ENCODE measurements at places on chromosomes 16 and 17.

DNA sequence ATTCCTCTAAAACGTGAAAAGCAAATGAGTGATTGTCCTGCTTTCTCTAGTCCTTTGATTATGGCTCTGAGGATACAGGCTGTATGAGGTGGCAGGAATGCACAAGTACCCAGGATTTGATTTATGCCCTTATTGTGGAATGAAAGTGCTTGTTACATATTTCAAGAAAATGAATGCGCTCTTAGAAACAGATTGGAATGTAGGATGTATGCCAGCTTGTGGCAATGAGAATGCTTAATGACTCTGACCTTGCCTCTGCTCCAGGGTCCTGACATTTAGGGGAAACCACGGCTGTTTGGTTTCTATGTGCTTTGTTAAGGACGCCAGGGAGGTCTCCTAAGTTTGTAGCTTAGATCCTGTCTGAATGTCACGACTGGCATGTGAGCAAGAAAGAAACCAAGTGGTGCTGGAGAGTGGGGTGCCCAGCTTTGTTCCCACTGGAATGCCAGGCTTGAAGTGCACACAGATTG lies 22.0 kb downstream of the PRCD start:
- no peak for DNase-seq

DNA sequence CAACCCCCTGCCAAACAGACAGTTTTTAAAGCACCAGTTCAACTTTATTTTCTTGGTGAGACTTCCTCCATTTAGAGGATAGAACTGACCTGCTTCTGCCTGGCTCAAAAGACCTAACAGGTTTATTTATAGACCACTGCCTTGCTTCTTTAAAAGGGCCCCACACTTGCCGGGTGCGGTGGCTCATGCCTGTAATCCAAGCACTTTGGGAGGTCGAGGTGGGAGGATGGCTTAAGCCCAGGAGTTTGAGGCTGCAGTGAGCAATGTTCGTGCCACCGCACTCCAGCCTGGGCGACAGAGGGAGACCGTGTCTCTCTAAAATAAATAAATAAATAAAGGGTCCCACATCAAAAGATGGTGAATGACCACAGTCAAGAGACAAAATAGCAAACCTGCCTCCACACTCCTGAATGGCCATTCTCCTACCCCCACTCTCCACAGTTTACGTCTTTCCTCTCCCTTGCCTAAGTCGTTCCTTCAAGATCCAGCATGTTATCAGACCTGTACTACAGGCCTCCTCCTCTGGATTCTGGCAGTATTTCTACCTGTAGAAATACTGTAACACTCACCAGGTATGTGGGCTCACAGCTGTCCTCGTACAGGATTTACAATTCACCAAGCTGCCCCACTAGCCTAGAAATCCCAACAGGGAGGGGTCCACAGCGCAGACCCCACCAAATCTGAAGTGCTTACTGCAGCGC lies 95.6 kb downstream of the SMG6 start:
- no peak for DNase-seq

GRCh38 chr16:64440005-64440404 lies 681.9 kb downstream of the CDH11 start:
- no peak for DNase-seq

DNA sequence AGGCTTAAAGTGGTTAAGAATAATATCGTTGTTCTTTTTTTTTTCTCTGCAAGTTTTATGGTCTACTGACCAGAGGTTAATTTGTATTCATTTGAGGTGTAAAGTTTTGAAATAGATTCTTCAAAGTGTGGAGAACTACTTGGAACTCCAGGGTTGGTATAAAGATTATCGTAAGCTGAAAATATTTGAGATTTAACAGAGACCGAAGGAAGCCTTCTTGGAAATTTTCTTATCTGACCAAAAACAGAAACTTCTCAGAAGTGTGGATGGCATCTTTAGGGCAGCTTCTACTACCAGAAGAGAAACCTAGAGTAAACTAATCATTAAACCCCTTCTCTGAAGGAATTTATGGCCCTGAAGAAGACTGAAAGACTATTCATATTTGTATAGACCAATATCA lies 206.8 kb upstream of the MON1B start:
- no peak for DNase-seq

DNA sequence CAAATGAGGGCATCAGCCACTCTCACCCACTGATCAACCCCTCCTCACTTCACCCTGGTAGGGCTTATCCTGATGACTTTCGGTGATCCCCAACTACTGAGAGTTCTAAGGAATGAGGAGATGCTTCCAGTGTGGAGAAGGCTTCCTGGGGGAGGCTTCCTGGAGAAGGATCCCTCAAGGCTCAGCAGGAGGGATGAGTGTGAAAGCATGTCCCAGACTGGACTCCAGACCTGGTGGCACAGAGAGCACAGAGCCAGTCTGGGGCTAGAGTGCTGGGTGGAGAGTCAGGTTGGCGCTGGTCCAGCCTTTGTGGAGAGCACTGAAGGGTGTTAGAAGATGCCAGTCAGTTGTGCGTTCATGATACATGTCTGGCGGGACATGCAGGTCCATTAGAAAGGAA lies 53.7 kb downstream of the PLD6 start:
- peak; percentile 83 for DNase-seq

GRCh38 chr17:17567631-17568030 lies 23.9 kb downstream of the PEMT start:
- DNase-seq: peak; percentile 87

DNA sequence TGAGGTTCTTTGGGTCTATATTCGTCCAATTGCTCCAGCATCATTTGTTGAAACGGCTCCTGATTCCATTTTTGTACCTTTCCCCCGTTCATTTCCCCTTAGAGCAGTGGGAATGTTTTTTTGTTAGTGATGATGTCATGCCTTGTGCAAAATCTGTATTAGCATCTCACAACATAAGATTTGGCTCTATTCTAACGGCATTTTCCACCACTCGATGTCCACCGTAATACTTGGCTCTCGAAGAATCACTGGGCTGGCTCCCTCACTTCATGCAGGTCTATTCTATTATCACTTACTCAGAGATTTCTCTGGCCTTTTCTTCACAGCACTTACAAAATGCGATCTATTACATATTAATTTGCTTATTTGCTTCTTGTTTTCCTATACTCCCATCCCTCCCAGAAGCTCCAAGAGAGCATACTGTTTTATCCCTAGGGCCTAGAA lies 571 bp upstream of the NME1 start:
- DNase-seq: no peak

DNA sequence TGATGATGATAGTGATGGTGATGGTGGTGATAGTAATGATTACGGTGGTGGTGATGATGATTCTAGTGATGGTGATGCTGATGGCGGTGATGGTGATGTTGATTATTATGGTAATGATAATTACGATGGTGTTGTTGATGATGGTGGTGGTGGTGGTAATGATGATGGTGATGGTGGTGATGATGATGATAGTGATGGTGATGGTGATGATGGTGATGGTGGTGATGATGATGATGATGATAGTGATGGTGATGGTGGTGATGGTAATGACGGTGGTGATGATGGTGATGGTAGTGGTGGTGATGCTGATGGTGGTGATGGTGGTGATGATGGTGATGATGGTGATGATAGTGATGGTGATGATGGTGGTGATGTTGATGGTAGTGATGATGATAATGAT lies 370.0 kb downstream of the CDH13 start:
- no peak for DNase-seq

- no peak for DNase-seq
These were observed 112.5 kb downstream of the SOCS1 start for GRCh38 chr16:11143372-11144035.

DNA sequence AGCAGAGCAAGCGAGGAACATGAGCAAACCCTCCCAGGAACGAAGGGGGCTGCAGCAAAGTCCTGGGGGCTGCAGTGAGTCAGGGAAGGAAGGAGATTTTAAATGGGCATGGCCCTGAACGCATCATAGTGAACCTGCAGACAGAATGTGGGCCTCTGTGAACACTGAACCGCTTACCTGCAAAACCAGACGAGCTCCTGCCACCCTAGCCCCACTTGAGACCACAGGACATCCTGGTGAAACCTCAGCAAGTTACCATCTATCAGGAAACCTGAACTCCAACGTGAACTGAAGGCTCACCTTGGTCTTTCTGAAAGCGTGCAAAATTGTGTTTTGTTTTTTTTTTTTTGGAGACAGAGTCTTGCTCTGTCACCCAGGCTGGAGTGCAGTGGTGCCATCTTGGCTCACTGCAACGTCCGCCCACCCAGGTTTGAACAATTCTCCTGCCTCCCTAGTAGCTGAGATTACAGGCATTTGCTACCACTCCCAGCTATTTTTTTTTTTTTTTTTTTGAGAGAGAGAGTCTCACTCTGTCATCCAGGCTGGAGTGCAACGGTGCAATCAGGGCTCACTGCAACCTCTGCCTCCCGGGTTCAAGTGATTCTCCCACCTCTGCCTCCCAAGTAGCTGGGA lies 30.8 kb downstream of the FANCA start:
- DNase-seq: no peak

DNA sequence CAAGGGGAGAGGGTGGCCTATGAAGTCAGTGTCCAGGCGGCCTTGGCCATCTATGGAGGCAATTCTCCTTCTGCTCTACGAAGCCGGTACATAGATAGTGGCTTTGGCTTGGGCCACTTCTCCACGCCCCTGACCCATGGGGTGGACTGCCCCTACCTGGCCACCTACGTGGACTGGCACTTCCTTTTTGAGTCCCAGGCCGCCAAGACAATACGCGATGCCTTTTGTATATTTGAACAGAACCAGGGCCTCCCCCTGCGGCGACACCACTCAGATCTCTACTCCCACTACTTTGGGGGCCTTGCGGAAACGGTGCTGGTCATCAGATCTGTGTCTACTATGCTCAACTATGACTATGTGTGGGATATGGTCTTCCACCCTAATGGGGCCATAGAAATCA lies 17.3 kb downstream of the AOC3 start:
- DNase-seq: no peak

DNA sequence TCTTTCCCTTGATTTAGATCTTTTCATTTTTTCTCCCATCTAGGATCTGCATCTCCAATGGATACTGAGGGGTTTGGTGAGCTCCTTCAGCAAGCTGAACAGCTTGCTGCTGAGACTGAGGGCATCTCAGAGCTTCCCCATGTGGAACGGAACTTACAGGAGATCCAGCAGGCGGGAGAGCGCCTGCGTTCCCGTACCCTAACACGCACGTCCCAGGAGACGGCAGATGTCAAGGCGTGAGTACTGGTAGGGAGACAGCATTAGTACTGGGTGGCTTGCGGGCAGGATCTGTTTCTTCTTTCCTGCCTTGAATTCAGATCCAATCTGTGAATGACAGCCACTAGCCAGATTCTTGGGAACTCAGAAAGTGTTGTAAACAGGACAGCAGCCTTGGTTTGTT lies 18.3 kb downstream of the NUP93 start:
- no peak for DNase-seq

GRCh38 chr16:47905771-47906170 lies 250.0 kb downstream of the ABCC12 start:
- DNase-seq: no peak

- peak; percentile 96 for DNase-seq
These were observed 2.4 kb downstream of the SYNGR3 start for GRCh38 chr16:1991948-1992703.

- no peak for DNase-seq
These were observed 186.2 kb downstream of the HS3ST3B1 start for GRCh38 chr17:14487068-14487467.

DNA sequence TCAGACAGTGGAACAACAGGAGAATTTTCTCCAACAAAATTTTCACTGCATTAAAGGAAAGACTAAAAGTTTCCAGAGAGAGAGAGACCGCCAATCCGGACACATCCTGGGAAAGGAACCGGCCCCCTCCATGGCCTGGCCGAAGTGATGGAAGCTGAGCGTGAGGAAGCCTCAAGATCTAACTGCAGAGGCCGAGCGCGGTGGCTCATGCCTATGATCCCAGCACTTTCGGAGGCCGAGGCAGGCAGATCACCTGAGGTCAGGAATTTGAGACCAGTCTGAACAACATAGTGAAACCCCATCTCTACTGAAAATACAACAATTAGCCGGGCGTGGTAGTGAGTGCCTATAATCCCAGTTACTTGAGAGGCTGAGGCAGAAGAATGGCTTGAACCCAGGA lies 3.9 kb downstream of the CTRB2 start:
- no peak for DNase-seq

DNA sequence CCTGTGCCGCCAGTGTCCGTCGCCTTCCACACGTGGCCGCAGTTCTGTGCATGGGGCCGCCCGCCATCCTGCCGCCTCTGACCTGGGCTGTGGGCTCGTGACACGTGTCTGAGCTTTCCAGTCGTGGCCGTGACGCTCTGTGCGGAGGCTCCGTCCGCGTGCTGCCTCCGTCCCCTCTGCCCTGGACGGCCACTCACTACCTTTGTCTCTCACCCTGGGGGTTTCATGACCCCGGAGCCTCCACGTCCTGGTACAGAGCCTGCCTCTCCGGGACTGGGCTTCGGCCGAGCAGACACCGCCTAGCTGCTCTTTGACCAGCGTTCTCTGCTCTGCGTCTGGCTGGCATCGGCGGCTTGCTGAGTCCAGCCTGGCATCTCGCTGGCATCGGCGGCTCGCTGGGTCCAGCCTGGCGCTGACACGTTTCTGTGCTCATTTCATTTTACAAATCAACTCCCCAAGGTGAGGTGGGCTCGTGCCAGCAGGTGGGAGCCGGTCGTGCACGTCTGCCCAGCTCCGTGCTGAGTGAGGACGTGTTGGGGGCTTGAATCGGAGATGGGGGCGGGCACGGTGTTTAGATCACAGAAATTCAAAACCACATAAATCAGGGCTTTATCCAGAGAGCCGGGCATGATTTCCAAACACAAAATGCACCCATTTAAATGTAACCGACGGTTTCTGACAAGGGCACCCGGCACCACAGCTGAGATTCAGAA lies 44.3 kb upstream of the GNG13 start:
- no peak for DNase-seq

DNA sequence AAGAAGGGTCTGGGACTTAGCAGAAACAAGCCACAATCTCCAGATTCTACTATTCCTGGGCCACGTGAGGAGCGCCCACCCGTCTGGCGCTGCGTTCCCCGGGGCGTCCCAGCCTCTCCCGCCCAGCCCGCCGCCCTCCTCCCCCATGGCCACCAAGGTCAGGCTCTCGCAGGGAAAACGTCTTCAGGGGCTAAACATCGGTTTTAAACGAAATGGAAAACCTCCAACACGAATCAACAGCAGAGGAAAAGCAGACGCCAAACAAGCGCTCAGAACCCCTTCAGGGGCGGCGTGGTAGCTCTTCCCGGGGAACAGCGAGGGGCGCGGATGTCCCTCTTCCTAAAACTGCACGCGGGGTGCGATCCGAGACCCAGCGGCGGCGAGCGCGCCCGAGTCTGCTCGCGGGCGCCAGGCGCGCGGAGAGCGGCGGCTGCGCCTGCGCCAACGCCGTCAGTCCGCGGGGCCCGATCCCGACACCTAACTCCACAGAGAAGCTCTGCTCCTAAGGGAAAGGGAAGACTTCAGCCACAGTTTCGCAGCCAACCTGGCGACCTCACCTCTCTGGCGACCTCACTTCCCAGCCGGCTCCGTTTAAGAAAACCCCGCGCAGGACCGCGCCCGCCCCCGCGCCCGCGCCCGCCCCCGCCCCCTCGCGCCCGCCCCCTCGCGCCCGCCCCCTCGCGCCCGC lies 505 bp upstream of the COG1 start:
- peak; percentile 81 for DNase-seq

DNA sequence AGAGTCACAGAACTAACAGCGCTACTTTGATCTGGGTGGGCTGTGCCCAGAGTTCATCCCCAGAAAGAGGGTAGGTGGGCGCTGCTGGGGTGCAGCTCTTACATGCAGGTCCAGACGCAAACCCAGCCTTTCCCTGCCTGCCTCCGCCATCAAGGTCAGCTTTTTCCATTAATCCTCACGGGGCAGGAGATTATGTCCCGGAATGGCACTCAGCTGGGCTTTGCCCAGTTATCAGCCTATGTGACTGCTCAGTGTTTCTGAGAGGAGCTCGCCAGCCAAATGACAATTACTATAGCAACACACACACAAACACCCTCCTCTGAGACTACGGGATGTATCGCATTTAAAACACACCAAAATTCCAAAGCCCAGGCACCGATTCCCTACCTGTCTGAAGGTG lies 20.1 kb downstream of the GLYR1 start:
- DNase-seq: peak; percentile 66
